A549 treated with AZD2906 at 1 μM for 4 hours (cell line): ENCODE measurements at places on chromosomes 13 and 19. TPM values are rescaled to one million over a fixed set of nuclear protein-coding genes. Genes with fewer than 3 reads are reported as not detected.

Gene OR7G1
- not detected in 5 replicates for total RNA-seq

Gene PLVAP
- total RNA-seq: not detected in 5 replicates

Gene ZNF888
- 0.05 TPM in 1 of 5 replicates, not detected in the others for total RNA-seq

Gene NLRP5
- total RNA-seq: 0.02 to 0.07 TPM (median 0.05 TPM) in 4 of 5 replicates, not detected in the other

Gene ZNF208
- total RNA-seq: not detected in 5 replicates

Gene ACP7
- 0.05 to 0.10 TPM (median 0.05 TPM) in 4 of 5 replicates, not detected in the other for total RNA-seq

Gene GDF15
- 10.6 to 23.6 TPM (median 18.0 TPM) in 5 replicates for total RNA-seq

Gene C3
- total RNA-seq: 39.7 to 51.9 TPM (median 46.5 TPM) in 5 replicates
